ENCODE measurements at places on chromosomes 5 and 9. TPM values are rescaled to one million over a fixed set of nuclear protein-coding genes. Genes with fewer than 3 reads are reported as not detected.

The FOXD4L3 gene
- not detected for total RNA-seq

The TUSC1 gene
- total RNA-seq, result 4.8 TPM

The GPR151 gene
- not detected for total RNA-seq

The PCDHGC4 gene
- not detected for total RNA-seq

The ENG gene
- total RNA-seq, result 0.17 TPM

The MAMDC4 gene
- total RNA-seq, result 4.1 TPM

The SLC34A1 gene
- total RNA-seq, result not detected

The FOXD4 gene
- 0.37 TPM for total RNA-seq

The SPATA24 gene
- total RNA-seq, result 5.7 TPM

The IZUMO3 gene
- not detected for total RNA-seq

The NTRK2 gene
- total RNA-seq, result not detected

The TMEM267 gene
- total RNA-seq, result 19.0 TPM

The ENHO gene
- total RNA-seq, result 1.3 TPM

The RELL2 gene
- total RNA-seq, result 4.3 TPM

The FAM169A gene
- total RNA-seq, result 6.2 TPM

The PAEP gene
- total RNA-seq, result 0.27 TPM

The UTP15 gene
- total RNA-seq, result 25.0 TPM

The PCDHGB1 gene
- total RNA-seq, result 2.1 TPM

The DOK3 gene
- 4.7 TPM for total RNA-seq

The PDE6A gene
- total RNA-seq, result 0.08 TPM

The CDC20B gene
- total RNA-seq, result 0.16 TPM

The WDR41 gene
- total RNA-seq, result 38.6 TPM

The HAPLN1 gene
- not detected for total RNA-seq
